ENCODE measurements at places on chromosomes 1 and 21.

GRCh38 chr1:90854397-90854924, 137.4 kb upstream of the BARHL2 start:
- no peak for DNase-seq

DNA sequence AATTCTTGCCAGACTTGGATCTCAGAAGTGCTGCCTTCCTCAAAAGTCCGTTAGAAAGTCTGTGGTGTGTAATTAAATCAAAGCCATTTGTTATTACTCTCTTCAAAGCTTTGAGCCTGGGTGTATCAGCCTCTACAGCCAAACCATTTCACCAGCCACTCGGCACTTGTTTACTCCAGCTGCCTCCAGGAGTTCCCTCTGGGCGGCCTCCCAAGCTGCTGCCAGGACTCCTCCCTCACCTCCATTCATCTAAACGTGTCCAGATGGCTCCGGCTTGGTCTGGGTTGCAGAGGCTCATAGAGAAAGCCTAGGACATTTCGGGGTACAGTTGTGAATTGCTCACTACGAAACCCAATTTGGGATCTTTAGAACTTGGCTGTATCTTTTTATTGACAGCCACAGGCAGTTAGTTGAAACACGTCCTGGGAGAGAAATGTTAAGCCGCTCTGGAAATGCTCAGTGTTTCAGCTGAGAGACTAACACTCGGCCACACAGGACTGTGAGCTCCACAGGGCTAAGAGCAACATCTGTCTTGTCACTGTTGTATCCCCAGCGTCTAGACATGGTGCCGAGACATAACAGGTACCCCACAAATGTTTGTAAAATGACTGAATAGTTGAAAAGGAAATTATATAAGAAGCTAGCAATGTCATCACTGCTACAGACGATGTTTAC, 116.9 kb upstream of the NGF start:
- DNase-seq = no peak

- DNase-seq = no peak
Observed at GRCh38 chr1:214380396-214380795, 99.4 kb downstream of the SMYD2 start.

DNA sequence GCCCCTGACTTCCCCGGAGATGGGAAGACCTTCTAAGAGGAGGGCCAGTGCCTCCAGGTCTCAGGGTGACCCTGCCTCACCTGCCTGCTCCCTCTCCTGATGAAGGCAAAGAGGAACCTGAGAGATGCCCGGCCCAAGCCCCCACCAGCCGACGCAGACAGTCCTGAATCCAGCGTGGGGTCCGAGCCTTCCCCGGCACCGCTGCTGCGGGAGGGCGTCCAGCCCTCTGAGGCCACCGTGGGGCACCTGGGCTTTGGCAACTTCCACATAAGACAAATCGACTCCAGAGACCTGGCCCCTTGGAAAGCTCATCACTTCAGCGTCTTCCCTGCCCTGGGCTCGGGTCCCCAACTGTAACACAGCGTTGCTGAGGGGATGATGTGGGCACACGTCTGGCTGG, 122.2 kb downstream of the CASZ1 start:
- no peak for DNase-seq

DNA sequence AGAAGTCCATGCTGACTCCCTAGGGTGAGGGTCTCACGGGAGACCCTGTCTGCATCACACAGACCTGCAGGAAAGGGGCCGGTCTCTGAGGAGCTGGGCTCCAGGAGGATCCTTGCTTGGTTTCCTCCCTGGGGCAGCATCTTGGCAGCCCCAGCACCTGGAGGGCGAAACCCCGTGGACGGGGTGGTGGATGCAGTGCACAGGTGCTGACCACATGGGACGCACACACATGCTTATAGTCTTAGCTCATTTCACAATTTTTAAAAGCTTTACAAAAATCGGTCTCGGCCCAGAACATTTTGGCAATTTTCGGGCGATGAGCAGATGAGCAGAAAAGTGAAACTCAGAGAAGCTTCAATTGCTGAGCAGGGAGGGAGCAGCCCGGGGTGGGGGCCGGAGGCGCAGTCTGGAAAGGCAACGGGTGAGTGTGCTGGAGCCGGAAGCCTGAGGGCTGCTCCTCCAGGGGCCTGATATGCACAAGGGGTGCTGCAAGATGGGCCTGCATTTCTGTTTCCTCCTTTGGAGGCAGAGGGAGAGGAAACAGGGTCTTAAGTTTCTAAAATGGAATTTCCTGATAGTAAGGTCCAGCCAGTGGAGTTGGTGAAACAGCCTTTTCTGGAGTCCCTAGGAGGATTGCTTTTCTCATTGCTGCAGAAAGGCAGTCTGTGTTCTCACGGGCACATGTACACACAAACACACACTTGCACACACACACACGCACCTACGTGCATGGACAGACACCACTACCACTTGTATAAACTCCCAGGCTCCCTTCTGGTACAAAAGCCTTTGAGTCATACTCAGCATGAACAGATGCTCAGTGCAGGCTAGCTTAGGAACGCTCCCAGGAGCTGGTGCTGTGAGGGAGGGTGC, 60.6 kb downstream of the SCCPDH start:
- DNase-seq = no peak

DNA sequence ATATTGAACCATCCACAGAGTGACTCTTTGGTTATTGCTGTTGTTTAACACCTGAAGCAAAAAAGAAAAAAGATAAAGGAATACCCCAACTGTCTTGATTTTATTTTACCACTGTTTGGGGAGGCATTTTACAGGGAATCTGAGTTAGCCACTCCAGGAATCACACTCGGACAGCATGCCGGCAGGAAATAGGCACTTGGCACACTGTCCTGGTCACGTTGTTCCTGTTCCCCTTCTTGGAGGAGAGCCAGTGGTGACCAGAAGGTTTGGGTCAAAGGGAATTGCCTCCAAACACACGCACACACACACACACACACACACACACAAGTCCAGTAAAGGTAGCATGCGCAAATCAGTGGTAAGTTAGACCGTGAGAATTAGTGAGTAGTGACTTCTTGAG, 13.8 kb downstream of the RGS4 start:
- no peak for DNase-seq
